Activated T-helper 9 cell treated with anti-CD3 and anti-CD28 coated beads, Interleukin-2, amount 50 U/mL, for 16 hours (primary cell): ENCODE measurements at places on chromosomes 11 and 22.

GRCh38 chr11:18615628-18616392, 16.2 kb downstream of the MISFA start:
- DNase-seq = no peak

DNA sequence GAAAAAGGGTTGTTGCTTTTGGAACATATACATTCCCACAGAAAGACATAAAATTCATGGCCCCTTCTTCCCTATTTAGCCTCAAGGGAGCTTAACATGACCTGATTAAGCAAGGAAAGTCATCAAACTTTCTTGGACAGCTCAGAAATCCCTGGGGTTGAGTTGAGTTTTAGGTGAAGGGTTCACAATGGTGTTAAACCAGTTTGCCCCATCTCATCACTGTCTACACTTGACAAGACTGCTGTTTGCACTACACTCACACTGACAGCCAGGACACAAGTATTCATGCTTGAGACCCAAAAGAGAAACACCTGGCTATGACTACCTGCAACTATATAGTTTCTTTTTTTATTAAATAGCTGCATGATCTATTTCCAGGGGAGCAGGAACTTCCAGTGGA, 209.8 kb upstream of the TMEM45B start:
- no peak for DNase-seq

DNA sequence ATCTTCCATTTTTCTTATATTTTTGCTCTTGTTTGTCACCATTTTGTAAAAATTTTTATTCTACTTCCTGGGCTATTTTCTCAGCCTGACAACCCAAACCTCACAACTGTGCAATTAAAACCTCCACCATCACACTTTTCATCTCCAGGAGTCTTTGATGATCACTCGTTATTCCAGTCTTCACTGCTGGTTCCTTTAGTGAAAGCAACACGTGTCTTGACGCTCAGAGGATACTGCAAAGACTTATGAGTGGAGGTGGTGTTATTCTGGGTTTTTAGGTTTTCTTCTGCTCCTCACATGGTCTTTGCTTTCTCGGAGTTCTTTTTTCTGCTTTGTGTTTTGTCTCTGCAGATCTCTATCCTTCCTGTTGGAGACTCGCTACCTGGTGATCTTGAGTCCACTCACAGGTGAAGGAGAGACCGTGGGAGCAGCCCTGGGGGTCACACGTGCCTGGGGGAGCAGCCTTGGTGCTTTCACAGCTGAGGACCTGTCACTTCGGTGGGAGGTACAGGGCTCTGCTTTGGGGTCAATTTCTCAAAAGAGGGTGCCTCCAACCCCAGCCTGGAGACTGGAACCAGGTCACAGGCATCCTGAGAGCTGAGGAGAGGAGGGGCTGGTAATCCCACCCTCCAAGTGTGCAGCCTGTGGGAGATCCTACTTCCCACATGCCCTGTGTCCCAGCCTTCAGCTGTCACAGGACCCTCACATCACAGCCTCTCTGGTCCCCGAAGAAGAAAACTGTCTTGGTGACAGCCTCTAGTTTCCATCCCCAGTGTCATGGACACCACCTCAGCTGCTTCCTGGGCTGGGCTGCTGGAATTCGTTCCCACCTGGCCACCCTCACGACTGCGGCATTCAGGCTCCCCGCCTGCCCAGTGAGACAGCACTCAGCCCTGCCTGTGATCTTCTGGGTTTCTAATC, 11.0 kb downstream of the SULT4A1 start:
- DNase-seq = no peak

DNA sequence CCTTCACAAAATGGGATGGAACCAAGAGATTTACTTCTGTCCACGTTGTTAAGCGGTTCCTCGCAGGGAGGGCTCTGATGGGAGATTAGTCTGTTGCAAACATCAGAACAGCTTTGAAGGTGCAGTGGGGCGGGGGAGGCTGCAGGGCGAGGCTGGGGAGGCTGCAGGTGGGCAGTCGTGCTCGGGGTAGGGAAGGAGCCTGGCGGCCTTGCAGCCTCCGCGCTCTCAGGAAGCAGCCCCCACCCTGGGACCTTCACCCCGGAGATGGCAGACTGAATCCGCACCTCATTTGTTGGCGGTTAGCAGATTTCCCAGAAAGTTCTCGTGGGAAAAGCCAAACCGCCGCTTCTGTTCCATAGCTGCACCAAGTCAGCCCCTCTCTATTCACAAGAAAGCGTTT, 237.3 kb downstream of the BRD1 start:
- DNase-seq = no peak

- DNase-seq = no peak
Observed at GRCh38 chr11:132423266-132423665, 1052.9 kb downstream of the NTM start.

- no peak for DNase-seq
Observed at GRCh38 chr22:24466716-24467328, 28.3 kb upstream of the UPB1 start.

- DNase-seq = no peak
Observed at GRCh38 chr11:15884777-15885540, 471.4 kb downstream of the SOX6 start.

DNA sequence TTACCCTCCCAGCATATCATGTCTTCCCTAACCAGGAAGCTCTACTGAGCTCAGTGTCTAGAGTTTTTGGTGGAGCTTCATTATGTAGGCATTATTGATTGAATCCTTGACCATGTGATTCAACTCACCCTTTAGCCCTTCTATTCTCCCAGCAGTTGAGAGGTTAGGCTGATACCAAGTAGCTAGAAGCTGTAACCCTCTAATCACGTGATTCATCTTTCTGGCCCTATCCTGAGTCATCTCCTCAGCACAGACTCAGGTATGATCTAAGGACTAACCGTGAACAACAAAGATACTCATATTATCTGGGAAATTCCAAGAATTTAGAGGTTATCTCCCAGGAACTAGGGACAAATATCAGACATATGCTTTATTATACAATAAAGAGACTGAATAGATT, 625.5 kb downstream of the JRKL start:
- DNase-seq = no peak

DNA sequence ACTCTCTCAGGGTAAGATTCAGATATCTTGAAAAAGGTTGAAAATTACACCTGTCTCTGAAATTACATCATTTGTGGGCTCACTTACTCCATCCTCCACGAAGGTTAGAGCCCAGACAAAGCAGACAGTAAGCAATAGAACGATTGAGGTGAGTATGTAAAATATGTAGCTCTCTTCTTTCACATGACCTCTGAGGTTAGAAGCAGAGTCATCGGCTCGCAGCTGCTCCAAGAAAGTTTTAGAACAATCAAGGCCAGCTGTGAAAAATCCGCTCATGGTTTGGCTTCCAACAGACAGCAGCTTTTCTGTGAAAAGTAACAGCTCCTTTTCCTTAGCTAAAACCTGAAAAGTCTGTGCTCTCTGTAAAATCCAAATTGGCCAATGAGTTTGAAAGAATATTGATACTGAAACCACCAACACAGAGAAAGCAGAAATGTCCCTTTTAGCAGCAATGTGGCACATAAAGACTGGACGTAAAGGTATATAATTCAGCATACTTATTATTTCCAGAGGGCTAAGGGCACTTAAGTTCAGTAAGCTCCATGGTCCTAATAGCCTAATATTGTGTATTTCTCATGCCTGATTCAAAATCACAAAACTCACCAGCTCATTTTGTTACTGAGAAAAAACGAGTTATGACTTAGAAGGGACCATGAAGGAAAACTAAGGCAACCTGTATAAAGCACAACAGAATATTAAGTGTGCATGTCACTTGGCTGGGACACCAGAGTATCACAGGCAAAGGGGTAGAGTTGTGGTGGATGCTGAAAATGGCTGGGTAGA, 78.2 kb downstream of the FAM76B start:
- DNase-seq = no peak

DNA sequence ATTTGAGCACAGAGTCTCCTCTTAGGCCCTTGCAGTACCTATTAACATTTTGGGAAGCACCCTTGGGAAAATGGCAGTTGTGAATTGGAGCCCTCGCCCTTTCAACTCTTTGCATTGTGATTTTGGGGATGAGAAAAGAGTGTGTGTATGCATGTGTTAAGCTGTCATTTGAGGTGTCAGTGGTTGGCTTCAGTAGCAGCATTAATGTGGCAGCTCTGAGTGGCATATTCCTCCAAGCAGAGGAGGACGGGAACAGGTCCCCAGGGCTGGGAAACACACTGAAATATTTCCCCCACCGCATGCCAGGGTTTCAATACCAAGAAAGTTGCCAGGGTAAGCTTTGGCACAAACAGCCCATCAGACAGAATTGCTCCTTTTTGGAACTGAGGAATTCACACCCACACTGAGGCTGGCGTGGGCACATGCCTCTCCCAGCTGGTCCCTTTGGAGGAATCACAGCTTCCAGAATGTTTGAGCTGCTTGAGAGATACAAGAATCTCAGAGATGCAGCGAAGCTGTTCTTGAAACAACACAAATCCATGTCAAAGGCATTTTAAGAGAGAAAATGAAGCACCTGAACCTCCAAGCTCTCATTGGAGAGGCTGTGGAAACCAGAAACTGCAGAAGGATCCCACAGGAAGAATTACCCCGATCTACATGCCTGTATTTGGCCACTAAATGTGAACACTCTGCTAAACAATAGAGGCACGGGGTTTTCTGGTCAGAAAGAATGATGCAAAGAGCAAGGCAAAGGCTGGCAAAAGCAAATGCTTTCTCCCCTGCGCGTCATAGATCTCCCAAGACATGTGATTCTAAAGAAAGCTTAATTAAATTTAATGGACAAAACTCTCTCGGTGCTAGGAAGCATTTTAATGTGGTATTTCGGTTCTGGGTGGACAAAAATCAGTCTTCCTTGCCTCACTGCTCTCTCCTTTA, 67.2 kb upstream of the RCN1 start:
- DNase-seq = no peak

DNA sequence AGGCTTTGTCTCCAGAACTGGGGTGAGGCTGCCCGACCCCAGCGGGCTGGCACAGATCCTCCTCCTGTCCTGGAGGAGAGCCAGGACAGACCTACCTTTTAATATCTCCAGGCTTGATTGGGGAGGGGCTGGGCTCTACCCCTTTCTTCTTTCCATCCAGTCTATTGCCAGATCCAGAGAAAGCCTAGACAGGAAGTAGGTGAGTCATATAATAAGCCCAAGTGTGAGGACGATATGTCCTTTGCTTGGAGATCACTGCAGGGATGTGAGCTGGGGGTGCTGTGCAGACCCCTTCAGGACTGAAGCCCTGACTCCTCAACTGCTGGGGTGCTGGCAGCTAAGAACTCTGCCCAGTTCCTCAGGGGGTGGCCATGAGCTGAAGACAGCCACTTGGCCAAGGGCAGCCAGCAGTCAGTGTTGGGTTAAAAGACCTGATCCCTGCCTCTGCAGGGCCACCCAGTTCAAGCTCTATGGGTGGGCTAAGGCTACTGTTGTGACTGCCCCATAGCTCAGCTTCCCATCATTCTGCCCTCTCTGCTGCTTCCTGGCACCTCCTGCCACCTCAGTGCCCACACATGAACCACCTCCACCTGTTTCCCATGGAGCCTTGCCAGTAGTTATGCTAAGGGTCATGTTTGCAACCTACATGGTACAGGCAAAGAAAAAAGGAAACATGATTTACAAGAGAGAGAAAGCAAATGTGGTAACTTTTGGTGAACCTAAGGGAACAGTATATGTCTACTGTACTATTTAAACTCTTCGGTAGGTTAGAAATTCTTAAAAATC, 8.3 kb upstream of the C22orf39 start:
- no peak for DNase-seq

DNA sequence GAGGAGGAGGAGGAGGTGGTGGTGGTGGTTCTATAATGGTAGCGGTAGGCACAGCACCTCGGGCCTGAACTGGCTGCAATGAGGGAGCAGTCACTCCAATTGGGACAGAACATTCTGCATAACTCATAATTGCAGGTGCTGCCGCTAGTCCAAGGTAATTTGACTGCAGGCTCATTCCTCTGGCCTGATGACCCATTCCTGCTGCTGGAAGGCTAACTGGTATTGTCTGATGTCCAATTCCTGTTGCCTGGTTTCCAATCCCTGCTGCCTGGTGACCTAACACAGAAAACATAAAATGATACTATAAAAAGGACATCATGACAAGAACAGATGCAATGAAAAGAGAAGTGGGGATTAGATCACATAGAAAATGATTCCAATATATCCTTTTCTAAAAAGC, 7.9 kb upstream of the AGBL2 start:
- DNase-seq = no peak

- DNase-seq = peak; percentile 68
Observed at GRCh38 chr22:44701824-44702478, at the start of gene PRR5. Gene PRR5 (plus strand): TSS chr22:44702204. CDS start chr22:44702475, 271 bp downstream.

GRCh38 chr11:20457001-20457799, 69.7 kb downstream of the PRMT3 start:
- DNase-seq = no peak

GRCh38 chr11:133988686-133989410, 32.1 kb upstream of the IGSF9B start:
- no peak for DNase-seq

DNA sequence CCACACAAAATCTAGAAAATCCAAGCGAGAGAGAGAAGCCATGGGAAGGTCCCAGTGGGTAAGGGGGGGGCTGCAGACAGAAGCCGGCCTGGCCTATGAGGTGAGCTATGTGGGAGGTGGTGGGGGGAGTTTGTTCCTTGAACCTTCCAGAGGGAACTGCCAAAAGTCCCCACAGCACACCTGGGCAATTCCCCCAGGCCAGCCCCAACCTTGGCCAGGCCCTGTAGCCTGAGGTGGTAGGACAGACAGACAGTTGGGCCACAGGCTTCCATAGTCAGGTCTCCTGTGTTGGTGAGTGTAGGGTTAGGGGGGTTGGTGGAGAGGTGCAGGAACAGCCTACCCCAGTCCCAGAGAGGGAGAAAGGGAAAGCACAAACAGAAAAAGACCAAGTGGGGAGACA, 39.0 kb downstream of the LMO1 start:
- DNase-seq = no peak

GRCh38 chr22:42773167-42773566, 52.5 kb upstream of the A4GALT start:
- DNase-seq = no peak

- DNase-seq = no peak
Observed at GRCh38 chr11:17810746-17811145, 76.2 kb downstream of the KCNC1 start.

DNA sequence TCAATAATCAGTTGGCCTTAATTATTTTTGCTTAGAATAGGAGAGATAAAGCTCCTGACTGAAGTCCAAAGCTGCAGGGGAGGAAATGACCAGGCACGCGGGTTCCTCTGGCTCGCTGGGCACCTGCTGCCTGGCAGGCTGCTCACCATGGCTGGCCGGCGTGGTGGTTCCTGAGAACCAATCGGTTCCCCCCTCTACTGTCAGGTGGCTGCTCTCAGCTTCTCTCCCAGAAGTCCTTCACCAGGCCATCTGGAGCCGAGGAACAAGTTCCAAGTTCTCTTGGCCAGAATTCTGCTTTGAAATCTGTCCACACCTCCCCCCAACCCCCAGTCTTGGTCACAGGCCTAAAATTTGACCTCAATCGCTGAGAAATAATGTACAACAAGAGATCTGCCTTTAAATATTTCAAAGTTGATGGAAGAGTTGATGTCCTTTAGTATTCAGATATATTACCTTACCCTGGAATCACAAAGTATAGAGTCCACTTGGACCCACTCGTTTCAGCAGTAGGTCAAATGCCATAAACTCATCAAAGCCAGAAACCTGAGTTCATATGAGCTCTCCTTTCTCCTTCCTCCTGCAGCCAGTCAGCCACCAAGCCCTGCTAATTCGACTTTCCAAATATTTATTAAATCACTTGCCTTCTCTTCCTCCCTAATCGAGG, 25.2 kb downstream of the EXPH5 start:
- DNase-seq = no peak

DNA sequence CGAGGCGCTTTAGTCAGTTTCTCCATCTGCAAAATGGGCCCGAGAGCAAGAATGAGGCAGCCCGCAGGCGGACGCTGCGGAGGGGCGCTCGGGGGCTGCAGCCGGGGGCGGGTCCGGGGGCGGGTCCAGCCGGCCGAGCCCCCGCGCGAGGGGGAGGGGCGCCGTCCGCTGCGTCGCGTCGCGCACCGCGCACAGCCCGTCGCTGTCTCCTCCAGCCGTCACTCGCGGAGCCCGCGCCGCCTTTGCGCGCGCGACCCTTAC, 282 bp downstream of the PC start:
- DNase-seq = no peak
